ENCODE measurements at places on chromosomes 4 and X. TPM values are rescaled to one million over a fixed set of nuclear protein-coding genes. Genes with fewer than 3 reads are reported as not detected.
A peak's percentile ranks its signal among the peaks of the same experiment; 100 is the strongest.

DNA sequence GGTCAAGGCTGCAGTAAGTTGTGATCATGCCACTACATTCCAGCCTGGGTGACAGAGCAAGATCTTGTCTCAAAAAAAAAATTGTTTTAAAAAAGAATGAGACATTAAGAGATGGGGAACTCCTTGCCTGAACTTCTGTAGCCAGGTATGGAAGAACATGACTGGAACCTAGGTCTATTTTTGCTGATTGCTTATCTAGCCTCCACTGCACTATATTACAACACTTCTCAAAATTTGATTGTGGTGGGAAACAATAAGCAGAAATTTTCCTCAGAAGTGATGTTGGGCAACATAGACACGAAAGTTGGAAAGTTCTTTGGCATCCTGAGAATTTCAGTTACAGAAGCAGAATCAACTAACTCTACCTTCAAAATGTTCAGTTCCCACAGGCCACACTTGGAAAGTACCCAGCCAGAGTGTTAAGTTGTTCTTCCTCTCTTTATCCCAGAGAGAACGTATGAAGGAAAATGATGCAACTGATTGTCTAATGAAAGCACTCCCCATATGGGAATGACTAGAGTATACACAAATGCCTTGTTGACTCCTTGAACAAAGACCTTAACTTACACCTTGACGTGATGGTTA, 50.0 kb downstream of the LUZP4 start:
- no peak for DNase-seq

DNA sequence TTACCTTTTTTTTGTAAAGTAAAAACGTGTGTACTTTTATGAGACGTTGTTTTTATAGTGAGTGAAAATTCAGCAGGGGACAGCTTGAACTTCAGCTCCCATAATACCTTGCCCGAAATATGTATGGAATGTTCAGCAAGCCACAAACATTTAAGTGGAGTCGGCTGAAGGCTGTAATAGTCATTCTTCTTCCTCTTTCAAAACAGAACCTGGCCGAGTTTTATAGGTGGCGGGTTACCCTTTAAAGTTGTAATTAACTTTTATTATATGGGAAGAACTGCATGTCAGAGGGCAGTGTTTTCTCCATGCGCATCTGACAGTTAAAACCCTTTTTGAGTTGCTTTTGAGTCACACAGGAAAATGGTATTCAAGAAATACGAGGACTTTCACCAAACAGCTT, 50.7 kb downstream of the CLDN34 start:
- DNase-seq, result peak; percentile 42

DNA sequence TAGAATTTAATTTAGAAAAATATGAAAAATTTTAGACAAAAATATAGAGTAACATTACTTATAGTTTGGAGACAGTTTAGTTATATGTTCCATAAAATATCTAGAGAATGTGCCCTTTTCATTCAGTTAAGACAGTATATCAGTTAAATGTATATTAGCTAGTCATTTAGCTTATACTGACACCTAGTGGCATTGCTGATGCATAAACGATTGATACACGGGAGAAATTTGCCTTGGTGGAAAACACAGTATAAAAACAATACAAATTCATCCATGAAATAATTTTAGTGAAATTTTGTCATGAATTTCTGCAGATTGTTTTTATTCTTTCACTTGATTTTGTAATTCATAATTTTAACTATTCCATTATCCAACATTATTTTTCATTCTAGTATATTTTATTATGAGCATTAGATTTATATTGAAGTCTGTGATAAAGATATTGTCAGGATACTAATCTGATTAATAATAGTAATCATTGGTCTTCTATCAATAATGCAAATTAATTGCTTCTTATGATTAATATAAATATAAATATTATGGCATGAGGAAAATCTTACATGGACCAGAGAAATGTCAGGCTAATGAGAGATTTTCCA, 219.0 kb downstream of the TLL1 start:
- no peak for DNase-seq

DNA sequence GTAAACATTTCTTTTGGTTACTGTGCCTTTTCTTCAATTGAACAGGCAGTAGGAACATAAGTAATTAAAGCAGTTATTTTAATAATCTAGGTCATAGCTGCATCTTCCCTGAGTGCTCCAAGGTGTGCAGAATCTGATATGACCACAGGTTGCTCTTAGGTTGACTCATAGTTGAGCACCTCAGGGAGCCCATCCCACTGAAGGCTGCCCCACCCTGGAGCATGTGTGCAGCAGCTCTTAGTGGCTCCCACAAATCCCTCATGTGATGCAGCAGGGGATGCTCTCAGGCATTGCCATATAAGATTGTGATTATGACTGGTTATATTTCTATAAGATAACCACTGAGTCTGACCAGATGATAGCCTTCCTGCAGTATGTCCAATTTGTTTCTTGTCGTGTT, 72.3 kb downstream of the ZNF518B start:
- no peak for DNase-seq

- DNase-seq, result no peak
Observed at GRCh38 chr4:185207466-185207865, 1.9 kb upstream of the SNX25 start.

DNA sequence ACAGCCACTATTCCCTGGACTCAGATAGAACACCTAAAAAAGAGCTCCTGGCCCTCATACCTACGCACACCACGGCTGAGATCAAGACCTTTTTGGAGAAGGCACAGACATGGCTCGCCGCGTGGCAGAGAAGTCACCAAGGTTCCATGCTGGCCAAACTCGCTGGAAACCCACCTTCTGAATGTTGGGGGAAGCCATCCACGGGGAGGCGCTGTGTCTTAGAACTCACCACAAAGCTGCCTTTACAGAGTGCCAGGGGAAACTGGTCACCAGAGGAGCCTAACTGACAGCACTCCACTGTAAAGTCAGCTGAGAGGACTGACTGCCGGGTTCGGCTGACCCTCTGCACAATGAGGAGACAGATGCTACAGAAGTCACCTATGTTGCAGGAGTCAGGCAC, 97.9 kb downstream of the NEUROG2 start:
- DNase-seq, result no peak

DNA sequence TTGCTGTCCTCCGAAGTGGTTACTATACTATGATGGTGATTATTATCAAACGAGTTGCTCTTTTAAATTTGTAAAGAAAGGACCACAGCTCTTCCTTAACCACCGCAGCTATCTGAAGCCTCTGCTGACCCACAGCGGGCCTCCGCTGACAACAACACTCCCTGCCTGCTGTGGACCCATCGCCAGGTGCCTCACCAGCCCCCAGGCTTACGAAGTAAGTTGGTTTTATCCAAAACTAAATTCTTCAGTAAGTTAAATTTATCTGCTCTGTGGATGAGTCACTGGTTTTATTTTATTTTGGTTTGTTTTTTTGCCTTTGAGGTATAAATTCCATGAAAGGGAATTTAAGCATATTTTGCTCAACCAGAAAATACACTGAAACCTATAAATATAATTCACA, 54.7 kb downstream of the SLC9A6 start:
- DNase-seq, result no peak

DNA sequence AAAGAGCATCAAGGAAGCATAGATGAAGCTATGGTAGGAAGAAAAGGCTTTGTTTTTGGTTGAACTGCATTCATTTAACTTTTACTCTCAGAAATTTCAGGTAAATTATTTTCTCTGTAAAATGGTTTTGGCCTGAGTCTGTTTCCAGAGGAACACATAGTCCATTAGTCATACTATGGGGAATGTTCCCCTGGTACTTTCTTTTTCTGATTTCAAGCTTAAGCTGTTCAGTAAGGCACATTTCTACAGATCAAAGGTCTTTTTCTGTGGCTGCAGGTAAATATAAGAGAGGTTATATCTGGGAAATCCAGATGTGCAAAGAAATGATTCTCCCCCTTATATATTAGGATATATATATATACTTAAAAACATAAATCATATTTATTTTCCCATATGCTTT, 1744.4 kb upstream of the ADGRL3 start:
- no peak for DNase-seq

DNA sequence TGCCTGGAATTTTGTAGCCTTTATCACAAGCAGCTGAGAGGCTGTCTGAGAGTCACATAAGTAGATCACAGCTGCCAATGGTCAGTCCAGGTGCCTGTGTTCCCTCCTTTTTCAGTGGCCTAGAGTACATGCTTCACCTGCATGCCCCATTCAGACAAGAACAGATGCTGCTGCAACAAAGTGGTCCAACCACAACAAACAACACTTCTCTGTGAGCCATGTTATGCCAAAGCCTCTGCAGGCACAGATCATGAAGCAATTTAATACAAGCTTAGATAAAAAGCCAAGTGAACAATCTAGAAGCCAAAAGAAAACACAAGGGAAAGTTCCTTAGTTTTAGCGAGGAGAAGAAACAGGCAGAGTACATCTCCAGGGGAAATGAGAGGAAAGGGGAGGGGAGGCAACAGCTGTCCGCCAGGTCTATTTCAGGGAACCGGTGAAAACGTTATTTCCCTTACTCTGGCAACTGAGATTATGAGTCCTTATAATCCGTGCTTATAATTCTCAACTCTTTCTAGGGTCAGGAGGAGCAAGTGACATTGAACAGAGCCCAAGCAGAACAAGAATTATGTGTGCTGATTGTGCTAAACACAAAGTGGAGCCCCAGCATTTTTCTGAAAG, 92.6 kb downstream of the TSPAN5 start:
- DNase-seq, result no peak

MMRN1 gene
- 13.5 TPM for total RNA-seq

FAM236D gene
- total RNA-seq, result not detected

PLA2G12A gene
- total RNA-seq, result 14.9 TPM

Data from Peyer's patch (tissue), 4 donors.